ENCODE measurements at places on chromosomes 12 and 14.

- no peak overlapping the region for H3K27ac ChIP-seq
- no peaks in the 10 kb centered on the region for H3K4me1 ChIP-seq
- DNase-seq: no peak
- no peak overlapping the region for H3K4me3 ChIP-seq
- H3K36me3 ChIP-seq: no peaks in the 10 kb centered on the region
- no peaks in the 10 kb centered on the region for H3K27me3 ChIP-seq
Measured at GRCh38 chr12:92955997-92956663, 27.0 kb upstream of the EEA1 start.

- DNase-seq: no peak
- H3K27me3 ChIP-seq: no peaks in the 10 kb centered on the region
- H3K4me1 ChIP-seq: peaks cover 11% of the 10 kb centered on the region
Measured at GRCh38 chr12:106308121-106308520, 5.6 kb downstream of the TCP11L2 start.

GRCh38 chr12:23628806-23629205 is 320.7 kb downstream of the SOX5 start:
- no peak overlapping the region for H3K4me3 ChIP-seq
- no peaks in the 10 kb centered on the region for H3K36me3 ChIP-seq
- H3K4me1 ChIP-seq: no peaks in the 10 kb centered on the region
- H3K27ac ChIP-seq: no peak overlapping the region
- no peak for DNase-seq
- H3K27me3 ChIP-seq: no peaks in the 10 kb centered on the region

DNA sequence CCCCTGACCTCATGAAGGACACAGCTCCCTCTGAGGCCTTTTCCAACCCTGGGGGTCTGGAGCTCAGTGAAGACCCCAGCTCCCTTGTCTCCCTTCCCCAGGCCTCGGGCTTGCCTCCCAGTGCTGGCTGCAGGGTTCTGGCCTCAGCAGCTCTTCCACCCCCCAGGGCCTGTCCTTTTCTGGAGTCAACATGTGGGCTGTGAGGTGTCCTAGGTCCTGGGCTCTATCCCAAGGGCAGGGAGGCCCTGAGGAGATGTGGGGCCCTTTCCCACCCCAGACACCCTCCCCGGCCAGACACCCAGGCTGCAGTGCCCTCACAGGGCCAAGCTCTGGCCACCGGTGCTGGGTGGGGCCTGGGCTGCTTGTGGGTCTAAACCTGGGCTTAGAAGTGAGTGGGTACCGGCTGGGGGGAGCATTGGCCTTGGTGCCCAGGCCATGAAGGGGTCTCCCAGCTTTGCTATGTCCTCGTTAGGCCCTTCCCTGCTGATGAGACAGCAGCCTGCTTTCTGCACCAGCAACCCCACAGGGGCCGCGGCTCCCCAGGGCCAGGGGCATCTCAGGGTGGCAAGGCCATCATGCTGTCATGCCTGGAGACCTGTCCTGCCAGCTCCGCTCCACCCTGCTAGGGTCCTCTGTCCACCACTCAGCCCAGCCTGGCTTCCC is 2.7 kb upstream of the CRIP2 start:
- peaks cover 28% of the 10 kb centered on the region for H3K36me3 ChIP-seq
- H3K27me3 ChIP-seq: no peaks in the 10 kb centered on the region
- H3K4me1 ChIP-seq: peaks cover 19% of the 10 kb centered on the region
- no peak overlapping the region for H3K4me3 ChIP-seq

- H3K4me1 ChIP-seq: no peaks in the 10 kb centered on the region
- no peak overlapping the region for H3K4me3 ChIP-seq
- no peaks in the 10 kb centered on the region for H3K27me3 ChIP-seq
Measured at GRCh38 chr12:84856156-84856900, 56.3 kb downstream of the SLC6A15 start.

DNA sequence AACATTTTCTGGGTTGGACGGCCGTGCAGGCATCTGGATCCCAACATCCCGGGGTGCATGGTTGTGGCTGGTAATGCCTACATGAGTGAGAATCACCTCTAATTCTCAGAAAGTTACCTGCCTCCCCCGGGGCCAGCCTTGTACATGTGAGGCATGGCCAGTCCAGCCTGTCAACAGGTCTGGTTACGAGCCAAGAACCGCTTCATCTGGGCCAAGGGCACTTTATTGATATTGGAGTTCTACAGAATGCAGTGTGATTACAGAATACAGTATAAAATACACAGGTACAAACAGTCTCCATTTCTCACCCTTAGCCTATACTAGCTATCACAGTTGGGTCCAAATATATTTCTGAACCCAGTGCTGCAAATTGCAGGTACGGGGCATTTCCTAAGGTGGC is 84.9 kb upstream of the EVL start:
- peaks cover 7% of the 10 kb centered on the region for H3K36me3 ChIP-seq
- H3K4me1 ChIP-seq: peaks cover 39% of the 10 kb centered on the region
- H3K4me3 ChIP-seq: no peak overlapping the region
- H3K27ac ChIP-seq: no peak overlapping the region

DNA sequence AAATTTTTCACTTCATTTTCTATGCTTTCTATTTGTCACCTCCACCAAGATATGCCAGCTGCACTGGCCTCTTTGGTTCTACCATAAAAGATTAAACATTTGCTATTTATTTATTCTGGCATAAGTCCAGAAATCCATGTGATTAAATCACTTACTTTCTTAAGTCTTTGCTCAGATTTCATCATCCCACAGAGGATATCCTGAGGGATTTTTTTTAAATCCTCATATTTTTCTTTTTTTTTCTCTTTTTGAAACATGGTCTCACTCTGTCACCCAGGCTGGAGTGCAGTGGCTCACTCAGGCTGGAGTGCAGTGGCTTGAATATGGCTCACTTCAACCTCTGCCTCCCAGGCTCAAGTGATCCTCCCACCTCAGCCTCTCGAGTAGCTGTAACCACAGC is 645.4 kb upstream of the ATXN7L3B start:
- no peak overlapping the region for H3K4me3 ChIP-seq
- no peaks in the 10 kb centered on the region for H3K36me3 ChIP-seq
- H3K27me3 ChIP-seq: no peaks in the 10 kb centered on the region
- H3K4me1 ChIP-seq: no peaks in the 10 kb centered on the region
- DNase-seq: no peak

GRCh38 chr14:76428611-76429010 is 52.7 kb downstream of the ESRRB start:
- no peak overlapping the region for H3K4me3 ChIP-seq
- H3K4me1 ChIP-seq: no peaks in the 10 kb centered on the region
- DNase-seq: no peak
- peaks cover 4% of the 10 kb centered on the region for H3K27me3 ChIP-seq

- no peak for DNase-seq
- H3K4me3 ChIP-seq: no peak overlapping the region
- no peaks in the 10 kb centered on the region for H3K27me3 ChIP-seq
Measured at GRCh38 chr14:39861229-39861600, 429.0 kb upstream of the FBXO33 start.

All from DND-41 (cell line).